Muscle of arm (tissue), 14 donors: ENCODE measurements at places on chromosomes 11 and 22. TPM values are rescaled to one million over a fixed set of nuclear protein-coding genes. Genes with fewer than 3 reads are reported as not detected.

DNA sequence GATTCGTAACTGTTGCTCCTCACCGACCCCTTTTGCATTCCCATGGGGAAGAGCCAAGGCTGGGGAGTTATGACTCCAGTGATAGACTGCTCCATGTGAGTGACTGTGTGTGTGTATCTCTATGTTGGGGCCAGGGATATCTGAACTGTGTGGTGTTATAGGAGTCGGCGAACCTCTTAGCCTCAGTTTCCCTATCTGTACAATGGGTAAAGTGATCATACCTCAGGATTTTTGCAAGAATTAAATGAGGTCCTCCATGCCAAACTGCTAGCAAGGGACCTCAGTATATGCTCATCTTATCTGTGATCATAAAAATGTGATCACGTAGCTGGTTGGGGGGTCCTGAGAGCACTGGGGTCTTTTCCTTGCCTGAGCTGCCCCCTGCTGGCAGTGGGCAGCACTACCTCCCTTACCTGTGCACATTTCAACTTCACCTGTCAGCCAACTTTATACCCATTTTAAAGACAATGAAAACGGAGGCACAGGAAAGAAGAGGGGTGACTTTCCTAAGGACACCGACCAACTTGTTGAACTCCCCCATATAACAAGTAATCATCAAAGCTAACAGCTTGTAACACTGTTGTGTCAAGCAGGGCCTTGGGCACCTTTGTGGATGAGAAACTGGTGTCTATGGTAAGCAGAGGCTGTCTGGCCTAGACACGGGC lies 1.4 kb upstream of the DPP3 start:
- DNase-seq, result no peak

GRCh38 chr11:107851704-107852310 lies 6.8 kb downstream of the SLC35F2 start:
- no peak for DNase-seq

- no peak for DNase-seq
Measured at GRCh38 chr11:61589961-61590360, 9.1 kb upstream of the SYT7 start.

GRCh38 chr22:28973352-28973751 lies 88.3 kb downstream of the C22orf31 start:
- DNase-seq, result no peak

- no peak for DNase-seq
Measured at GRCh38 chr11:20060181-20060580, 100.1 kb downstream of the DBX1 start.

Gene MRGPRF
- polyA plus RNA-seq, result not detected

Gene POLR2F
- 49.4 TPM for polyA plus RNA-seq

Gene OTOG
- polyA plus RNA-seq, result 0.04 TPM

Gene SHANK2
- polyA plus RNA-seq, result 1.9 TPM

Gene C22orf42
- polyA plus RNA-seq, result not detected

DNA sequence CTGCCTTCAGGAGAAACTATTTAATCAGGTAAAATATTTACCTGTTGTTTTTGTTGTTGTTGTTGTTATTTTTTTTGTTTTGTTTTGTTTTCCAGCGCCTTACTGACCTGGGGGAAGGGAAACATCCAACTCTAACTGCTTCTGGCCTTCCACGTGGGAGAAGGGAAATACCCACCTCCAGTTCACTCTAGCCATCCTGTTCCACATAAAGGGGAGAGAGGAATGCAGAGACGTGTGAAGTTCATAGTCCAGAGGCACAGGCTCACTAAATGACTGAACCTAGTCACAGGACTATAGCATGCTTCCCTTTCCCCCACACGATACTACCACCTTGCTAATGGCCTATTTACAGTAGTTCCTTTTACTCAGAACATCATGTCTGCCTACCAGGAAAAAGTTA lies 72.4 kb upstream of the VSTM5 start:
- DNase-seq, result no peak

Gene B3GAT3
- 15.7 TPM for polyA plus RNA-seq

- DNase-seq, result no peak
Measured at GRCh38 chr11:64538501-64538951, 52.5 kb upstream of the SLC22A12 start.

- no peak for DNase-seq
Measured at GRCh38 chr22:37309211-37310074, 27.1 kb downstream of the CYTH4 start.

DNA sequence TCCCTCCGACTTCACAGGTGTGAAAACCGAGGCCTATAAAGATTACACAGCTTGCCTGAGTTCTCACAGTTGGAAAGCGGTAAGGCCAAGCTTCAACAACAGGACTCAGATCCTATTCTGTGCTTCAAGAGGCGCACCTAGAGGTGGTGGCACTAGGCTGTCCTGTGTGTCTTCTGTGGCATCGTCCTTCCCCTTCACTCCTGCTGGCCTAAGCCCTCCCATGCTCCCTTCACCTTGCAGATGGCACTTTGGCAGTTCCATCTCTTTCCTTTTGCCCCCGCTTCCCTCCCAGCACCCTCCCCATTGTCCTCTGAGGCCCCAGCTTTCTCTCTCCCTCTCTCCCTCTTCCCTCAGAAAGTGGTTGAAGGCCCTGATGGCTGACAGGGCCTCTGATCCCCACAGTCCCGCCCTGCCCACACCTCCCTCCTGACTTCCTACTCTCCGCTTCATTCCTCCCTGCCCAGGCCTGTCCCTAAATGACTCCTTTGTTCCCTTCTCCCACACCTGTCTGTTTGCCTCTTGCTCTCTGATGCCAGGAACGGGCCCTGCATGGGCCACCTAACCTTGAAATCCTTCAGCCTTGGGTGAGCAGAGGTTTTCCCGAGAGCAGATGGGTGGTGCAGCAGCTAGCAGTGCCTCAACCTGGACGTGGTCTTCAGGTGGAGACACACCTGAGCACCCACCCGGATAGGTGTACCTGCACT lies 5.8 kb downstream of the TRIM29 start:
- no peak for DNase-seq

DNA sequence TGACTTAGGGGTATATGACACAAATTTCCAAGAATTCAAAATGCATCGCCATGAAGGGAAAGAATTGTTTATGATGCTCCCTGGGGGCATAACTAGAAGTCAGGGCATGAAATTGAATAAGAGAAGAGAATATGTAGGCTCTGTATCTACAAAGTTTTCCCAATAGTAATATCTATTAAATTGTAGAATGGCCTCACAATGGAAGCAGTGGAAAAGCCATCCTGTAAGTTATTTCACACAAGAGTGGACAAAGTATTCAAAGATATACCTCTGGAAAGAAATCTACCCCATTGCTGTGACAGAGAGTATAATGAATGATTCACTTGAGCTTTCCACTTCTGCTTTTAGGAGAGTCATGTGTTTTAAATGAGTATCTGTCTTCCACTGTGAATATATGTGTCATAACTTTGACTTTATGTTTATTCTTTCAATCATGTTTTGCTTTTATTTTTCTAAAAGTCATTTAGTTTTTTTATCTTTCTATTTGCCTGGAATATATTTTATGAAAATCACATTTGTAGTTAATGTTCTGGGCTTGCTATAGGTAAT lies 65.7 kb upstream of the DDI1 start:
- no peak for DNase-seq

DNA sequence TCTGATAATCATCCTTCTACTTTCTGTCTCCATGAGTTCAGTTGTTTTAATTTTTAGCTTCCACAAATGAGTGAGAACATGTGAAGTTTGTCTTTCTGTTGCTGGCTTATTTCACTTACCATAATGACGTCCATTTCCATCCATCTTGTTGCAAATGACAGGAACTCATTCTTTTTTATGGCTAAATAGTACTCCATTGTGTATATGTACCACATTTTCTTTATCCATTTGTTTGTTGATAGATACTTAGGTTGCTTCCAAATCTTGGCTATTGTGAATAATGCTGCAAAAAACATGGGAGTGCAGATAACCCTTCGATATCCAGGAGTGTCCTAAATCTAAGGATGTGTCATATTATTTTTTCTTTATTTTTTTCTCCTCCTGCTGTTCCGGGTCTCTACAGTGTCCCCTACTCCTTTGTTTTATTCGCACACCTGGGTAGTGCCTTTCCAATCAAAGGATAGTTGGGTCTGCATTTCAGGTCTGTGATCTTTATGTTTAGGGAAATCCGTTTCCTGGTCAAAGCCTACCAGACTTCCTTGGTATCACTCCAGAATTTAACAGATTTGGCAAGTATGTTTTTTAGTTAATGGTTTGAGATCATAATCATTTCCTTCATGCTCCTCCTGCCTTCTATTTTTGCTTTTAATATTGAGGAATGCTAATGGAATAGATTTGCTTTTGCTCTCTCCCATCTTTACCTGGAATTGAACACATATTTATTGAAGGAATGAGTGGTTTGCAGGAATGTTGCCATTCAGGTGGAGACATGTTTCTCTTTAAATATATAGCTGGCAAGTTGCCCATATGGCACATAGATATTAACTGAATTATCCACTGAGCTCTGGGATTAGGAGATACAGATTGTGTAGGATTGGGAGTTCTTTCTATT lies 53.7 kb downstream of the ARHGEF12 start:
- no peak for DNase-seq

Gene DGCR6
- 88.0 TPM for polyA plus RNA-seq

DNA sequence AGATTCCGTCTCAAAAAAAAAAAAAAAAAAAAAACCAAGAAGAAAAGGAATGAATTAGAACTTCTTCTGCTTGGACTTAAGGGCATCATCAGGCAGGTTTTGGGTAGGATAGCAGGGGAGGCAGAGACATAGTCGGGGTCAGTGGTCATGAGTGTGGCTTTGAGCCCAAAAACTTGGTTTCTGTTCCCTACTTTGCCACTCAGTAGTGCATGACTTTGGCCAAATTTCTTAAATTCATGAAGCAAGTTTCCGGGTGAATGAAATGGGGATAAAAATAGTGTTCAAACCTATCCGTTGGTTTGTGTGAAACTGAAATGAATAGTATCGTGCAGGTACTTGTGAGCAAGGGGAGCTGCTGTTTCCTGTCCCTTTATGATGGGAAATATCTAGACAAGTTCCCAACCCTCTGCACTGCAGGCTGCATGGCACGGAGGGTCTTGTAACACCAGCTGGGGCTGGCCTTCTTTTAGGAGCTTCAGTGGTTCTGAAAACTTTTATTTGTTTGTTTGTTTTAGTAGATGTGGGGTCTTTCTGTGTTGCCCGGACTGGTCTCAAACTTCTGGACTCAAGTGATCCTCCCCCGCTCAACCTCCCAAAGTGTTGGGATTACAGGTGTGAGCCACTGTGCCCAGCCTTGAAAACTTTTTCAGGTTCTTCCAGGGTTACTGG lies 18.4 kb downstream of the NEAT1 start:
- DNase-seq, result no peak

DNA sequence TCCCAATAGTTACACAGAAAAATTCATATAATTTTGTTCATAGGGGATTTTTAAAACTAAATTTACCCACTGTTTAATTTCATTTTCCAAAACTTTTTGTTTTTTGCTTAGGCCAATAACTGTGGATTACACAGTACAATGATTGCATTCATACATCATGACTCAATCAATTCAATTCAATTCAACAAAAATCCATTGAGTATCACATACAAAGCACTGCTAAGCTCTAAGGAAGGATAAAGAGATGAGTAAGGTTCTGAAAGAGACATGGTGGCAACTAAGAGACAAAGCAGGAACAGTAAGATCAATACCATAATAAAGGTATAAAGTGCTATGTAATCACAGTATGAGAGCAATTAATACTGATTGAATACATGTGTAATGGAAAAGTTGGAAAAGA lies 9.4 kb upstream of the LAYN start:
- DNase-seq, result no peak

DNA sequence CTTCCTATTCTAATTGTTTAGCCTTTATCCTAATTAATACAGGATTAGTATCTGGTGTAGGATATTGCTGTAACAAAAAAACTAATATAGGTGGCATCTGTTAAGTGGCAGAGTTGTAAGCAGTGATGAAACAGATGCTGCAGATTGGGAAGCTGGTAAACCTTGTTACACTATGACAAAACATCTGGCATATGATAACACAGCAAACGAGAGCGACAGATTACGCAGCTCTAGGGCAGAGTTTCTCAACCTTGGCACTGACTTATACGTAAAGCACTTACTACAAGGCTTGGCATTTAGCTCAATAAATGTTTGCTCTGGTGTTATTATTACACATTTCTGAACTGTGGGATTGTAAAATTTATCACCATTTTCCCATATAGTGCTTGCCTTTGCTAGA lies 137.0 kb downstream of the ATG16L2 start:
- no peak for DNase-seq

- no peak for DNase-seq
Measured at GRCh38 chr11:6489306-6489705, 7.8 kb upstream of the DNHD1 start.

DNA sequence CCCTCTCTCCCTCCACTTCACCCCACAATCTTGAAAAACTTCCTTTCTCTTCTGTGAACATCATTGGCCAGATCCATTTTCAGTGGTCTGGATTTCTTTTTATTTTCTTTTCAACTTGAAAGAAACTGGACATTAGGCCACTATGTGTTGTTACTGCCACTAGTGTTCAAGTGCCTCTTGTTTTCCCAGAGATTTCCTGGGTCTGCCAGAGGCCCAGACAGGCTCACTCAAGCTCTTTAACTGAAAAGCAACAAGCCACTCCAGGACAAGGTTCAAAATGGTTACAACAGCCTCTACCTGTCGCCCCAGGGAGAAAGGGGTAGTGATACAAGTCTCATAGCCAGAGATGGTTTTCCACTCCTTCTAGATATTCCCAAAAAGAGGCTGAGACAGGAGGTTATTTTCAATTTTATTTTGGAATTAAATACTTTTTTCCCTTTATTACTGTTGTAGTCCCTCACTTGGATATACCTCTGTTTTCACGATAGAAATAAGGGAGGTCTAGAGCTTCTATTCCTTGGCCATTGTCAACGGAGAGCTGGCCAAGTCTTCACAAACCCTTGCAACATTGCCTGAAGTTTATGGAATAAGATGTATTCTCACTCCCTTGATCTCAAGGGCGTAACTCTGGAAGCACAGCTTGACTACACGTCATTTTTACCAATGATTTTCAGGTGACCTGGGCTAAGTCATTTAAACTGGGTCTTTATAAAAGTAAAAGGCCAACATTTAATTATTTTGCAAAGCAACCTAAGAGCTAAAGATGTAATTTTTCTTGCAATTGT lies 92.3 kb downstream of the CD44 start:
- DNase-seq, result no peak

DNA sequence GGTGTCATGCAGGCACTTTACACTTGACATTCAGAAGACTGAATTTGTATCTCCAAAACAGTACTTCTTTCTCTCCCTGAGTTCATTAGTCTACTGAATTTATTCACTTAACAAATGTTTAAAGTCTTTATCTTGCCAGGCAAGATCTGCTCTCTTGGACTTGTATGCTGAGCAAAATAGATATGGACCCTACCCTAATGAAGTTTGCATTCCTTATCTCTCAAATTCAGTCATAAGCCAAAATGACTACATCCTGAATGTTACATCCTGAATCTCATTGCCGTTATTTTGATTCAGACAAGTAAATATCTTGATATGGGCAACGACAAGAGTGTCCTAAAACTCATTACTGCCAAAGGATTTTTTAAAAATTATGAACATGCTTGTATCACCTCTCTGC lies 29.7 kb downstream of the FAR1 start:
- DNase-seq, result no peak

DNA sequence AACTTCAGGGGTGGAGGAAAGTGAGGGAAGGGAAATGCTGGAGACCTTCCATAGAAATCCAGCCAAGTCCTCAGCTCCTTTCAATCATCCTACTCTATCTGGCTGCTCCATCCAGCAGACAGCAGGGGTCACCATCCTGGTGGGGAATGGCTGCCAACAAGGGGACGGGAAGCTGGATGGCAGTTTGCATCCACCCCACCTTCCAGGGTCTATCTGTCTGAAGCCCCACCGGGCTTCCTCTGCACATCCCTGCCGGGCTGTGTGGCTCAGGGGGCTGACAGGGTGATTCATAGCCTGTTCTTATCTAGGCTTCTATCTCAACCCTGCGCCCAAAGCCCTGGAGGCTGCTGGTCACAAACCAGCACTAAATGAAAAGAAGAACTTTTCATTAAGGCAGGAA lies 1.1 kb downstream of the SYTL2 start:
- no peak for DNase-seq
